Adipocyte (in vitro differentiated cells): ENCODE measurements at places on chromosomes 5 and 9.

DNA sequence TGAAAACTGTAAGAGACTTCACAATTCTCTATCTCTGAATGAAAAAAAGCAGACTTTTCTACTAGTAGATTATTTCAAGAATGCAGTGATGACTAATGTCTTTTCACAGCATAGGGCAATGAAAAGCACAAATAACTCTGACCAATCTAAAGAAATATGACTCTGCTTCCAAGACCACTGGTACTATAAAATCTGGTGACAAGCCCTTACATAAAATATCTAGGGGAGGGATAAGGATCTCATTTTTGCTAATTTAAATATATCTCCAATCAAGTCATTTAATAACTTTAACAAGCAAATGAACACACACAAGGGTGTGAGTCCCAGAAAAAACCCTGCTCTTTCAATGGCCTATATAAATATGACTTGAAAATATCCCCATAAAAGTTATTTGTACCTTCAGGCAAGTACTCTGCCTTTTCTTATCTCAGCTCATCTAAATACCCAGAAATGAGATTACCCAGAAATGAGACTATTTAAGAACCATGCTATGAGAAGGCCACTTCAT lies 105.2 kb downstream of the GNAQ start:
- DNase-seq: peak; percentile 83

DNA sequence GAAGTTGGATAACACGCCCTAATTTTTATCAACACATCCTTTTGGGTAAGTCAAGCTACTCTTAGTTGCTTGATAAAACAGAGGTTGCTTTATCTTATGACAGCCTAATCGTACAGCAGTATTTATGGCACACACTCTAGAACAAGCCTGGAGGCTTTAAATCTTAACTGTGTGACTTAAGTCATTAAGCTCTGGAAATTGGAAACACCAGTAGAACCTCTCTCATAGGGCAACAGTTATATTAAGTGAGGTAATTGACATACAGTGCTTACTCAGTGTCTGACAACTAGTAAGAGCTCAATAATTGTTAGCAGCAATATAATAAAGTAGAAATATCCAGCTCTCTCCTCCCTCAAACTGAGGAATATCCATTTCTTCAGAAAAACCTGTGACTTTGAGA lies 808.9 kb upstream of the WWC1 start:
- DNase-seq: no peak

GRCh38 chr5:40224421-40224820 lies 455.3 kb upstream of the PTGER4 start:
- DNase-seq: peak; percentile 33

- no peak for DNase-seq
These were observed 89.2 kb downstream of the SEMA4D start for GRCh38 chr9:89408628-89409101.

GRCh38 chr9:89661956-89662717 lies 57.3 kb downstream of the GADD45G start:
- DNase-seq: peak; percentile 79

DNA sequence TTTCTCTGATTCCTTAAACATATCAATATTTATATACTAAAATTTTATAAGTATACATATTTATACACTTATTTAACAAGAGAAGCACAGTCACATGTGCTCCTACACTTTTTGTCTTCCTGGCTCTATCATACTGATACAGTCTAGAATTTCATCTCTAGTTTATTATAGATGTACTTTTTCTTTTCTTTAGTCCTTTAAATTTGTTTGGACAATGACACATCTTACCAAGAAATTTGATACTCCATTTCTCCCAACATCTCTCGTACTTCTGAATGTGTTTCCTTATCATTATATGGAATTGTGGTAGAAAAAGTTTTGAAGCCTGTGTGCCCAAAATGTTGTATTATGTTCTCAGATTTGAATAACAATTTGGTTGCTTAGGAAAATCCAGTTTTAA lies 104.6 kb downstream of the DMRT2 start:
- no peak for DNase-seq

GRCh38 chr5:124404796-124405195 lies 341.6 kb downstream of the ZNF608 start:
- no peak for DNase-seq

GRCh38 chr5:176389135-176390123 lies 878 bp downstream of the HIGD2A start:
- no peak for DNase-seq

- no peak for DNase-seq
These were observed 69.5 kb downstream of the RETREG1 start for GRCh38 chr5:16547200-16547842.

- DNase-seq: no peak
These were observed 122.5 kb downstream of the PRR16 start for GRCh38 chr5:120586646-120587045.
